ENCODE measurements at places on chromosomes 5 and 9.

- DNase-seq: no peak
These were observed 32.3 kb upstream of the NPM1 start for GRCh38 chr5:171355302-171355724.

DNA sequence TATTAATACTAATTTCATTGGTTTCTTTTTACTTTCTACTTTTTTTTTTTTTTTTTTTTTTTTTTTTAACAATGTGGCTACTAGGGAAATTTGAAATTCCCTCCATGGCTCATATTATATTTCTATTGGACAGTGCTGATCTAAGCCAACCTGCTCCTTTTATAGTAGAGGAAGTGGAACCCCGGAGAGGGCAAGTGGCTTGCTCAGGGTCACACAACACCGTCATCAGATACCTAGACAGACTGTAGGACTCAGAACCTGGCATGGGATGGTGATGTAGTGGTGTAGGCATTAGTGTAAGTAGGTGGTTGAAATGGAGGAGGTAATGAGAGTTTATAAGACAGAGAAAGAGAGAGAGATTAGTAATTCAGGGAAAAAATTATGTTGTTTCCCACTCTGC is 10.8 kb downstream of the ZNF618 start:
- no peak for DNase-seq

DNA sequence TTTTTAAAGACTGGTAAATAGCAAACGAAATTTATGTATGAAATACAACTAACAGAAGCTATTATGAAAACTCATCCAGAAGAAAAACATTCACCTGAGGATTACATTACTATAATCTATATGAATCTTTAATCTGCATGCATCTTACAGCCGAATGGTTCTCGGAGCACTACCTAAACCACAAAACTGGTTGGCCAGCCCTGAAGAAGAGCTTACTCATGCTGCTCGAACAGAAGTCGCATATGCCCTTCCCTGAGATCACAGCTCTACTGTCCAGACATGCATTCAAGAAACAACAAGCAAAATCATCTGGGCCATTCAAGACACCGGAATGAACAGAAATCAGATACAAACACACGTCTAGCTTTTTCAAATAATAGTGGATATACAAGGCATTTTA is 931.0 kb upstream of the DMAC1 start:
- DNase-seq: no peak

DNA sequence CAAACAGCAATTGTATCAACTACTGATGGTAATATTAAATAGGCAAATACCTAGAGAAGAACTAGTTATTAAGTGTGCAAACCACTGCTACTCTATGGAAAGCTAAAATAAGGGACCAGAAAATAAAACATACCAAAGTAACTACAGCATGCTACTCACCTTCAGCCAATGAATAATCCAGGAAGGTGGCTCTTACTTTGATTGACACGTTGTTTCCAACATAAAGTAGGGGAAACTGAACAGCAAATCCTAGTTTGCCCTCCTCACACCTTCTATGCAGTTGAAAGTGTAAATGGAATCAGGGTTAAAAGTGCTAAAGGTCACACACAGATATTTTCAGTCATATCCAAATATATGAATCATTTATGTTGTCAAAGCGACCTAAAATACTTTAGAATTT is 5.1 kb upstream of the FST start:
- no peak for DNase-seq

DNA sequence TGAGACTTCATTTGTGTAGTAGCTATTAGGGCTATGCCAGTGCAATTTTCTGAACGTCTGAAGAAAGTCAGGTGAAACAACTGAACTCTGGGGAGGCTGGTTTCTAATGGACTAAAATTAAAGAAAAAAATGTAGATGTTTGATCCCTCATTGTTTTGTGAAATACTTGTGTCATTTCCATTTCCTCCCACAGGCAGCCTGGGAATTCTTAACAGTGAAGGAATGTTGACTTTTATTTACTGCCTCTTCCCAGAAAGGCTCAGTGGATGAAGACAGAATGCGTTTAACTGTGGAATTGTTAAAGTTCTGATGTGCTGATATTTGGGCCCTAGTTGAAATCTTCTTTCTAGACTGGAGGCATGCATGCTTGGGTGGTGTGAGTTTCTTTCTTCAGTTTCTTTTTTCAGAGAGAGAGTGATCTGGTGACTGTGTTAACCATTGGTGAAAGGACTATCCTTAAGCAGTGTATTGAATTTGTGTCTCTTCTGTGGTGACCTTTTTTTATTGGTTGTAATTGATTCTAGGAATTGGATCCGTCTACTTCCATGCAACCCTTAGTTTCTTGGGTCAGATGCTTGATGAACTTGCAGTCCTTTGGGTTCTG is 15.5 kb downstream of the ACER2 start:
- no peak for DNase-seq

DNA sequence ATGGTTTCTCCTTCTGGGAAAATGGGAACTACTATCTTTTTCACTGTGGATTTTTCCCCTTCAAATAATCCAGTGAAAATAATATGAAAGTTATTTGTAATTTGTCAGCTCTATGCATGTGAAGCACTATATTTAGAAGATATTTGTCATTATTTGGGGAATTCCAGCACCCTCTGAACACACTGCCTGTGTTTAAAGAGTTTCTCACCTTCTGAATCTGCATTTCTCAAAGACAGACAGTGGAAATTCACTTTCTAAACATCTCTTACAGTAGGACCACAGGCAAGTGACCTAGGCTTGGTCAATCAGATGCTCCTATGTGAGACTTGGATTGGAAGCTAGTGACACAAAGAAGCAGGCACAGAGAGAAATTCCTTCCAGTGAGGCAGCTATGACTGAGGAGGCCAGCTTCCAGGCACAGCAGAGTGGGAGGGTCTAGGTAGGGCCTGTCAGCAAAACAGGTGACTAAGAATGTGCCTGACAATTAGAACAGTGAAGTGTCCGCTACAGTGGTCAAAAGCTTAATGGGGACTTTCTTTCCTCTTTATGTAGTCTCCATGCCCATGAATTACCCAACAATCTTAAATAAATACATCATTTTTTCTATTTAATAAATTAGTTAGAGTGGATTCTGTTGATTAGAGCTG is 167.2 kb downstream of the HMHB1 start:
- DNase-seq: no peak

GRCh38 chr9:122389799-122390481 is 19.1 kb downstream of the PTGS1 start:
- no peak for DNase-seq

GRCh38 chr9:94057918-94058317 is 26.3 kb upstream of the PTPDC1 start:
- DNase-seq: no peak

- DNase-seq: no peak
These were observed 159.6 kb upstream of the STK32A start for GRCh38 chr5:147075187-147075586.

GRCh38 chr9:124598048-124598447 is 90.8 kb upstream of the NR5A1 start:
- DNase-seq: no peak

DNA sequence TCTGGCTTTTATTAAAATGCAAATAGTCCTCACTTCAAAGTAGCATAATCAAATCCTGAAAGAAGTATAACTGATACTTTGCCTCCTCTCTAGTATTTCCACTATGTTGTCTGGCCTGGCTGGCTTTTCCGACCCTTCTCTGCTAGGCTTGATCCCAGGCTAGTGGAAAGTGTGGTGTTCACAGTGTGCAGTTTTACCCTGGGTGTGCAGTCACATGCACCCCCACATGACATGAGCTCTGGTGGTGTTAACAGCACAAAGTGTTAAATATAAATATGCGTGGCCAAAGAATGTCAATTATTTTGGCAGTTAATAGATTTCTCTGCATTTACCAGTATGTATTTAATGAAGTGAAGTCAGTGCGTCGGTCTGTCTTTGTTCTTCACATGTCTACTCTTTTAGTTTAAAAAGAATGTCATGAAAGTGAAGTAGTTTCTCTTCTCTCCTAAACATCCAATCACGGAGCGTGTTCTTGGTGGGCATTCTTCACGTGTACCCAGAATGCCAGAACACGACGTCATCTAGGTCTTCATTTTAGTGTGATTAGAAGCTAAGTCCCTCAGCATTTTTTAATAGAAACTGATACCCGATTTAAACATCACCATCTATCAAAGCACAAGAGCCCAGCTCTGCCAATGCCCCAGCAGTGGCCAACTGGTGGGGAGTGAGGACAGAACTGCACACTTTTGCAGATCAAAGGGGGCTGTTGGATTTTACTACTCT is 286.4 kb downstream of the FANCC start:
- no peak for DNase-seq

DNA sequence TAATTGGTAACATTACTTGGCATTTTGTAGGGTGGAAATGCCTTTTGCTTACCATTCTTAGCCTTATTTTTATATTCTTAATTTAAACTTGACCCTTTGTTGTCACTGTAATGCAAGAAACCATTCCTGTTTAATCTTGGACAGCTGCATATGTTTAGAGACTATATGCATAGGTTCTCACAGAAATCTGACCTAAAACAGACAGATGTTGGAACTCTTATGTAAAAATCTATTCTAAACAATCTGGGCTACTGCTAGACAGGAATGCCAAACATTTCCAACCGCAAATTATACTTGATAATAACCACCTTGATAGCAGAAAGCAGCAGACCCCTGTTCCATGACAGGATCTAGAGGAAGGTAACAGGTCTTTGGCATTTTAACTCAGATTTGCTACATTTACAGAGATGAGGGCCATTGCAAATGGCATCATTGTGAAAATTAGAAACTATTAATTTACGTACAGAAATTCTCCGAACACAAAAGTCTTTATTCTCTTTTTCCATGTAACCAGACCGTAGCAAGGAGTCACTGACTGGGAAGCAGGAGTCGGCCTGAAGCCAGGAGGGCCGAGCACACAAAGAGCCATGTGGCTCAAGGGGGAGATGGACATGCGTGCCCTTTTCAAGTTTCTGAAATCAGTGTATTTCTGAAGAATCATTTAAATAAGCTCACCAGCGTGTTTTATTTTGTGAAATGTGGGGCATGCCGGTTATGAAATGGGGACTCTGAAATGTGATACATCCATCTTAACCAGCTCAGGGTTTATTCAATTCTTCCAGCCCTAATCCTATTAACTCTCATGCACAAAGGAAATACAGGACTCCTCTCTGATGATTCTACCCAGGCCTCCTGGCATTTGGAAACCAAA is 139.3 kb downstream of the AOPEP start:
- peak; percentile 50 for DNase-seq

- DNase-seq: no peak
These were observed 150.1 kb downstream of the NNT start for GRCh38 chr5:43753069-43753468.

DNA sequence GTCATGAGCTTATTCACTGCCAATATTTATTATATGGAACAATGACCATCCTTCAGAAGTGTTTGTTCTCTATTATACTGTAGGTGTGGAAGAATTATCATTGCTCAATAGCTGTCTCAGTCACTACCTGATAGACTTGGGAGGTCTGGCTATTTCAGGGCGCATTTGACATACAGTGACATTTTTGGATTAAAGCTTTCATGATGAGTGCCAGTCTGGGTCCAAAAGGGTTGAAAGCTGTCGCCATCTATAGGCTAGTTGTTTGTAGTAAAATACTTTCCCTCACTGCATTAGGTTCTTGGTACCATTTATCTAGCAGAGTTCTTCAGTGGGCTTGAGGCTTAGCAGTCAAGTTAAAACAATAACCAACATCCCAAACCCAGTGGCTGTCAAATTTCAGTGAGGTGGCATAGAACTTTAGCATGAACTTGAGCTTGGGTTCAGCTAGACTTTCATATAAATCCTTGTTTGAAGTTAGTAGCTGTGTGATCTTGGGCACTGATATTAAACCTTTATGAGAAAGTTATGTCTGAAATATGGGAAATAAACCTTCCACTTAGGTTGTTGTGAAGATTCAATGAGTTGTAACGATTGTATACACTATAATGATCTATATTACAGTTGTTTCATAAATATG is 110.5 kb upstream of the CDKN2B start:
- no peak for DNase-seq

GRCh38 chr5:178544166-178544834 is 45.9 kb downstream of the COL23A1 start:
- no peak for DNase-seq

DNA sequence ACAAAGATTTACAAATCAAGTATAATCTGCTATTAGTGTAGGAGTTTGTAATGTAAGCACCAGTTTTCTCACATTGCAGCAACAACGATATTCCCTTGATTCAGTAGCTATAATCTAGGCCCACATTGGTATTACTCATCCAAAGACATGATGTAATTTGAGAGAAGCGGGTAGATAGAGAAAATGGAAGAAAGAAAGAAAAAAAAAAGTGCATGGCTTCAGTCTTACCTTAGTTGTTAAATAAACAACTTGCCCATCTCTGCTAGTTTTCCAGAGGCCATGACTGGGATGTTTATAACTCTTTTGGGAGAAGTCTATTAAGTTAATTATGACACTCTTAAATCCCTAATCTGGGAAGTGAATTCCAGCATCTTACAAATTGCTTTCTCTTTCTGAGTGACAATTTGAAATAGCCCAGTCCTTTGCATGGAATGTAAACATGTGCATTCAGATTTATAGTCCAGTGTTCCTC is 2.8 kb downstream of the MELK start:
- DNase-seq: no peak

- no peak for DNase-seq
These were observed 13.6 kb downstream of the UBE2D2 start for GRCh38 chr5:139574641-139575312.

DNA sequence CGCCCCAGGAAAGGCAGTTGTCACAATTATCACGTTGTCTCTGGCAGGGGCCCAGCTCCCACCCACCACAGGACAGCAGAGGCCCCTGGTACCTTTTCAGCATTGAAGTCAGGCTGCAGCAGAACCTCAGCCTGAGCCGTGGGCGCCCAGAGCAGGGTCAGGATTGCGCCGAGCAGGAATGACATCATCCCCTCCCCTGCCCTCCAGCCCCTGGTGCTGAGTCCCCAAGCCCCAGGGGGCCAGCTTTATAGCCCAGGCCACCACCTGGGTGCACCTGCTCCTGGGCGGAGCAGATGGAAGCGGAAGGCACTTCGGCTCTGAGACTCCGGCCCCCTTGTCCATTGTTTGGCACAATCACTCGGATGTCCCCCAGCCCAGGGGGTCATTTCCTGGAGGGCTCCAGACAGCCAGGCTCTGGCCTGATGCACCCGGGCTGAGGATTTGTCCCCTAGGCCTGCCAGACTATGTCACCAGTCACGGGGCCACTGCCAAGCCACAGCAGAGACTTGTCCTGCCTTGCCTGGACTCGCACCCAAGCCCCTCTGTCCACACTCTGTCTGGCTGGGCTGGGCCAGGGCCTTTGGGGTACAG is at the start of gene LCN15:
Gene LCN15 (minus strand): TSS at position 218 of the 591 bp plus-strand sequence. CDS start 30 bp downstream, at position 188.
- no peak for DNase-seq

GRCh38 chr5:126931963-126932660 is 98.2 kb downstream of the MARCHF3 start:
- no peak for DNase-seq

GRCh38 chr5:95401626-95402025 is 10.5 kb downstream of the FAM81B start:
- peak; percentile 3 for DNase-seq

DNA sequence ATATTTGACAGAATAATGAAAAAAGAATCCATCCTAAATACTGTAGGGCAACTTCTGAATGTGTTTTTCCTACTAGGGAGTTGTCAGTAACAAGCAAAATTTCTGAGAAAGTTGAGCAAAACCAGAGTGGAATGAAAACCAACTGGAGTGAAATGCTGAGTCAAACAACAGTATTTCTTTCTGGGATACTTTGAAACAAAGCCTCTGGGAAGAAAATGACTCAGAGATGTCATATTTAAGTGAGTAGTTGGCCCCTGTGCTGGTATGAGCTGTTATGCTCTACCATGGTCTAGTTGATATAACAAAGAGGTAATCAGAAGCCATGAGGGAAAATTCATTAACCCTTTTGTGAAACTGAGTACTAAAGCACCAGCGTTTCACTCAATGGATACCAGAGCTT is 372.1 kb upstream of the C9orf72 start:
- DNase-seq: no peak

- DNase-seq: no peak
These were observed 20.6 kb downstream of the GNAQ start for GRCh38 chr9:78011049-78011448.
